Fibroblast of skin of right biceps (primary cell): ENCODE measurements at places on chromosomes 16 and 17.

GRCh38 chr16:74760007-74760767 lies 14.4 kb downstream of the FA2H start:
- DNase-seq = peak; percentile 71

GRCh38 chr16:74492976-74493375 lies 71.7 kb upstream of the CLEC18B start:
- DNase-seq = no peak

DNA sequence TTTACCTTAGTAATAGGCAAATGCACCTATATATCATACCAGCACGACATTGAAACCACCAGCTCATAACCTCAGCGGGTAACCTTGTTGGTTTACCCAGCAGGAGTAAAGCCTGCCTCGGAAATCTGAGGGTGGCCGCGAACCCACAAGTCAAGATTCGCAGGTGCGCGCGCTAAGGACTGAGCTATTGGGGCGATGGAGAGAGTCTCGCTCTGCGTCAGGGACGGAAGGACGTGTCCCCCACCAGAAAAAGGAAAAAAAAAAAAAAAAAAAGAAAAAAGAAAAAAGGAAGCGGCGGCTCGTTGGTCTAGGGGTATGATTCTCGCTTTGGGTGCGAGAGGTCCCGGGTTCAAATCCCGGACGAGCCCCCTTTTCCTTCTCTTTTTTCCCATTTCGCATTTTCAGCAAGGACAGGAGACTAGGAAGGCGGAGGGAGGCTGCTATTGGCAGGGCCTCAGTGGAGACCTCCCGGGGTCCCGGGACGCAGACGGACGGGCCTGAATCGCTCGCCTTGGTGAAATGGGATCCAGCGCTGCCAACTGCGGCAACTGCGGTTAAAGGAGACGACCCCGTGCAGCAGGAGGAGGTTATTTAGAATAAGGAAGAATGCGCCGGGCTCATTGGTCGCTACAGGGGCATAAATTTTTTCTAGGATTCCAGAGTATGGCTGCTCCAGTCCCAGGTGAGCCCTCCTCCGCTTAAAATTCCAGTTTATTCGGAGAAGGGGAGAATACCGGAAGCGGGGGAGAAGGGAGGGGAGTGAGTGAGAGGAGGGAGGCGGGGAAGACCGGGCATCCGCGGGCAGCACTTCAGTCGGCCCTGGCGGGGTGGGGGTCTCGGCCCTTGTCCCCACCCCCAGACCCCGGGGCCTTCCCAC lies at the start of gene OR1F1:
TSS of gene OR1F1 (plus strand) at position 407 of the 877 bp plus-strand sequence.
- peak; percentile 86 for DNase-seq

DNA sequence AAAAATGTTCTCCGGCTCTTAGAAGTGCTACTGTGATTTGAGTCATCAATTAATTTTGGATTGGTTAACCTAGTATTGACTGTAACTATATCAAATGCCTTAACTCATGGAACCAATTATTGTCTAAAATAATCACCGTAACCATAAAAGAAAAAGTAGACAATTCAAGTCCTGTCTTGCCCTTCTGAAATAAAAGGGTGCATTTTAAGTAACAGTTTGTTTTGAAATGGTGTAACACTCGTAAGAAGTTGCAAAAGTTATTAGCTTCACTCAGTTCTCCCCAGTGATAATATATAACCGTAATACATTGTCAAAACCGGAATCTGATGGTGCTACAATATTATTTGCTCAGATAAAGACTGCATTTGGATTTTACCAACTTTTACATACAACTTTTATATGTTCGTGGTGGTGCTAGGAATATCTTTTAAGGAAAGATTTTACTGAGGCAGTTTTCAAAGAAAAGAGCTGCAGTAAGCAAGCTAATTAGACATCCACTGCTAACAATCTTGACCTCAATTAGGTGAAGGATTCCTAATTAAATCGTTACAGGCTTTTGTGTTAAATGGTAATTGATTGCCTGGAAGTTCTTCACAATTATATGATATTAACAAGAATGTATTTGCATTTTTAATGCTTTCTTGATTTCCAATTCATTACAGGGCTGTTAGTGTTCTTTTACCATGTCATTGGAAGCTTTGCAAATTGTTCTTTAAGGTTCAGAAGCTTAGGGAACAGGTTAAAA lies 413.1 kb upstream of the MON1B start:
- no peak for DNase-seq

- DNase-seq = peak; percentile 86
Measured at GRCh38 chr16:46859719-46860152, 24.4 kb upstream of the GPT2 start.

- DNase-seq = no peak
Measured at GRCh38 chr16:18048853-18049546, 287.5 kb downstream of the NPIPA8 start.

- DNase-seq = no peak
Measured at GRCh38 chr17:81329927-81330883, 35.1 kb upstream of the SLC38A10 start.

GRCh38 chr16:19285431-19285830 lies at the start of gene CLEC19A:
CLEC19A (plus strand) TSS chr16:19285731; CDS start chr16:19285852, 121 bp downstream.
- DNase-seq = no peak

- DNase-seq = no peak
Measured at GRCh38 chr17:29659155-29659554, 36.4 kb upstream of the CORO6 start.

DNA sequence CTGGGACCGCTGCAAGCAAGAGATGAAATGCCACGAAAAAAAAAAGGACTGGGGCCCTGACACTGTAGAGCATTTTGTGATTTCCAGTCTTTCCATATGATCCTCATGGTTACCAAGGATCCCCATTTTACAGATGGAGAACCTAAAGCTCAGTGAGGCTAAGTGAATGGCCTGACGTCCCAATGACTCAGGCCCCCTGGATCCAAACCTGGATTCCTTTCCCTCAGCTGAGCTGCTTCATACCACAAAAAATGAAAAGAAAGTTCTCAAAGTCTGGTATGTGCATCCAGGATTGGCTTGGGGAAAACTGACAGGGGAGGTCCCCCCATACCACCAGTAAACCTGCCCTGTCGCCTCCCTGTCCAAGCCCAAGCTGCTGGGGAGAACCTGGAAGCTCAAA lies 80.5 kb downstream of the TEX14 start:
- DNase-seq = no peak

DNA sequence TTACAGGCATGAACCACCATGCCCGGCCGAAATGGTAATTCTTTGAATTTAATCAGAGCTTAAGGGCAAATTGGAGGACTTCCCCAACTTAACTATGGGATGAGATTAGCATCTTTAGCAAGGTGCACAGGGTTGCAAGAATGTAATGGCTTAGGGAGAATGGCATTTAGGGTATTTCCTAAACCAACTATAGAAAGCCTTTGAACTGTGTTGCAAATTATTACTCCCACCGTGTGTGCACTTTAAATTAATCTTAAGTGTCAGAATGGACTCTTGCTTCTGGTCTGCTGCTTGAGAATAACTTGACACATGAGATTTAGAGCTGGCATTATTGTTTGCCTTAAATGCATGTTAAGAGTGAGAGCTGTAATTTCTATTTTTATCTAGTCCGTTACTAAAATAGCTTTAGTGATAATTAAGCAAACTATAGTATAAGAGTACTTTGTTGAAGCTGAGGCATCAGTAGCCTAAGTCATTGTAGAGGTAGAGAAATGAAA lies 59.8 kb downstream of the TUBD1 start:
- peak; percentile 54 for DNase-seq

GRCh38 chr16:23968176-23968575 lies 132.4 kb downstream of the PRKCB start:
- no peak for DNase-seq

GRCh38 chr17:35167666-35168065 lies 20.0 kb downstream of the UNC45B start:
- peak; percentile 30 for DNase-seq

DNA sequence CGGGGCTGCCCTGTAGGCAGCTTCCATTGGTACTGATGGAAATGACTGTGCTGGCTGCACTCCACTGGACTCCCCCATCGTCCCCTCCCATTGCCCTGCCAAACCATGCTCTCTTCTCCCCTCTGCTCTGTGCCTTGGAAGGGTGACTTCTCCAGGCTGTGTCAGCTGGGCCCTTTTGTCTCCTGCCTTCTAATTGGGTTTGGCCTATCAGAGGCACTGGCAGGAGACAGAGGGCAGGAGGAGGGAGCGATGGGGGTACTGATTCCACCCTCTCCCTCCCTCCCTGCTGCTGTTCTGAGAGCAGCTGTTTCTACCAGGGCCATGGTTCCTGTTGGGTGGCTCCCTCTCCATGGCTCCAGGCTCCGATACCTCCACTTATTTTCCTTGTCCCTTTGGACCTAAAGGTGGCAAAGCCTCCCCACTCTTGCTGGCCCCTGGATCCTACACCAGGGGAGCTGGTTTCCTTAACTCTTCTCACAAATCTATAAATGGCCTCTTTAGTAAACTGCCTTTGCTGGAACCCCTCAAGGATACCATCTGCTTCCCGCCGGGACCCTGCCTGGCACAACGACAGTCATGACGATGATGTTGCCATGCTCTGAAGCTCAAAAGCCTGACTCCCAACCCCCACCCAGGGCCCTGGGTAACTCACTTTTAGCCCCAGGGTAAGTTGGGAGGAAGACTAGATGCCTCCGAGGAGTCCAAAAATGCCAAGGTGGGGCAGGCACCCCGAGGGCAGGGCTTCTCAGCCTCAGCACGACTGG lies 123.8 kb upstream of the RPL38 start:
- no peak for DNase-seq

DNA sequence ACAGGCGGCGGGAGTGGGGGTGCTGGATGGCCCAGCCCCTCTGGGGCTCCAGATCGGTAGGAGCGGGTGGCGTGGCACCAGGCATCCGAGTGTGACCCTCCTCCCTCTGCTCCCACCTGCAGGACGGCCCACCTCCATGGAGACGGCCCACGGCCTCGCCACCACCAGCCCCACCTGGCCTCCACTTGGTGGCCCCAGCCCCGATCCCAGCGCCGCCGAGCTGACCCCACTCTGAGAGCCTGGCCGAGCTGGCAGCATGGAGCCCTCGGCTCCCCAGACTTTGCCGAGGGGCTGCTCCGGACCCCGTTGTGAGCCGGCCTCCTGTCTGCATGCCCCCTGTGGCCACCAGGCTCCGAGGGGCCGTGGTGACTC lies 4.7 kb upstream of the NUDT16L1 start:
- no peak for DNase-seq

- no peak for DNase-seq
Measured at GRCh38 chr16:84559311-84559932, 55.0 kb upstream of the MEAK7 start.

- DNase-seq = no peak
Measured at GRCh38 chr16:57406881-57407280, 2.3 kb downstream of the CCL17 start.

DNA sequence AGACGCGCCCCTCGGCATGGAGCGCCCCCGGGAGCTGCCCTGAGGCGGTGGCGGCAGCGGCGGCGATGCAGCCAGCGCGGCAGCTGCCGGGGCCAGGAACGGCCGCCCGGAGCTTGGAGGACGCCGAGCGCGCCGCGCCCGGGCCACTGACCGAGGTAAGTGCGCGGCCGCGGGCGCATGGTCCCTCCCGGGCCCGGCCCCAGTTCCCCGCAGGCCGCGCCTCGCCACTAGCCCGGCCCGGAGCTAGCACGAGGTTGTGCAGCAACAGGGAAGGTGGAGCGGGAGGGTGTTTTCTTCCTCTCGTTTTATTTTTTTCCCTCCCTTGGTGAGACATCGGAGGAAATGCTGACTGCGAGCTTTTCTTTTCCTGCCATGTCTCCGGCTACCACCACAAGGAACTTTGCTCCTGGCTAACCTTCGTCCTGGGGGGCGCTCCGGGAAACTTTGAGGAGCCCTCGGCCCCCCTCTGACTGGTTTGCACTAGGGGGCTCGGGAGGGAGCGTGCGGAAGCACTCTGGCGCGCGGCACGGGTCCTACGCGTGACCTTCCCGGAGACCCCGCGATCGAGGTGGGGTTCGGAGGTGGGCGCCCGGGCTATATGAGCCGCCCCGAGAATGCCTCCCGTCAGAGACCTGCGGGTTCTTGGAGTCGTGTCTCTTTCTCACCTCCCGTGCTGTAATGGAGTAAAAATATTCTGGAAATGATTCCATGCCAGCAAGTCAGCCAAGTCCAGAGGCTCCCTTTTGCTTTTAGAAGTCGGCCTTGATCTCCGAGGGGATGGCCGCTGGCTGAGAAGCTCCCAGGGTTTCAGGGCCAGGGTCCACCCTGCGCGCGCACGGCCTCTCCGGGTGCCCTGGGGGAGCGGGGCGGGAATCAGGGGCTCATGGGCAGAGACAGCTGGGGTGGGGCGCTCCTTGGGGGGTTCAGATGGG lies 868 bp downstream of the KCNJ12 start:
- peak; percentile 31 for DNase-seq

DNA sequence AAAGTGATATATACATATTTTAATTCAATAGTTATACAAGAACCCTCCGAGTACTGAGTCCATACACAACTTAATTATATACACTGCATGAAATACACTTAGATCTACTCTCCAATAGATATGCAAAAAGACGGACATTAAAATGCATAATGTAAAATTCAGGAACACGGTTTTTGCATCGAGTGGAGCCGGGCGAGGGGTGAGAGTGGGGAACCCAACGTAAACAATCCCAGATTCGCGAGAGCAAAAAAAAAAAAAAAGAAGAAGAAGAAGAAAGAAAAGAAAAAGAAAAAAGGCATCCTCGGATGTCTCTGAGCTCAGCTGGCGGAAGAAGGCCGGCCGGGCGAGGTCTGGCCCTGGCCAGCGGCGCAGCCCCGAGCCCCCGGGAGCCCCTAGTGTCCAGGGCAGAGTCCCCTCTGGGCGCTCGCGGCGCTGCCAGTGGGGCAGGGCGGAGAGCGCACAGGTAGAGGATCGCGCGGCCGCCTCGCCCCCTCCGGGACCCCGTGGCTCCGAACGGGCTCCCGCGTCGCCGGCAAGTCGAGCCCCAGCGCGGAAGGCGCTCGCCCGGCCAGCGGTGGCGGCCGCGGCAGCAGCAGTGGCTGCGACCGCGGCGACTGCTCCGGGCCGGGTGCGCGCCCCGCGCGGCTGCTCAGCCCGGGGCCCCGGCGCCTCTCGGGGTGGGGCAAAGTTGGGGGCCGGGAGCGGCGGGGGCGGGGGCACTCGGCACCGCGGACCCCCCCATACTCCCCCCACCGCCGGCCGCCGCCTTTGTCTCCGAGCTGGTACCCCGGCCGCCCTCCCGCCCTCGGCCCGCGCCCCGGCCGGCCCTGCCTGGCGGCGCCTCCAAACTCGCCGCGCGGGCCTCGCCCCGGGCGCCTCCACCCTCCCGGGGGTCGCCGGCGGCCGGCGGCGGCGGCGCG lies 9.6 kb upstream of the ZFHX3 start:
- peak; percentile 35 for DNase-seq

GRCh38 chr17:80270836-80271235 lies 10.2 kb downstream of the RNF213 start:
- DNase-seq = peak; percentile 31

GRCh38 chr17:51154176-51154575 lies 817 bp downstream of the NME1 start:
- no peak for DNase-seq

DNA sequence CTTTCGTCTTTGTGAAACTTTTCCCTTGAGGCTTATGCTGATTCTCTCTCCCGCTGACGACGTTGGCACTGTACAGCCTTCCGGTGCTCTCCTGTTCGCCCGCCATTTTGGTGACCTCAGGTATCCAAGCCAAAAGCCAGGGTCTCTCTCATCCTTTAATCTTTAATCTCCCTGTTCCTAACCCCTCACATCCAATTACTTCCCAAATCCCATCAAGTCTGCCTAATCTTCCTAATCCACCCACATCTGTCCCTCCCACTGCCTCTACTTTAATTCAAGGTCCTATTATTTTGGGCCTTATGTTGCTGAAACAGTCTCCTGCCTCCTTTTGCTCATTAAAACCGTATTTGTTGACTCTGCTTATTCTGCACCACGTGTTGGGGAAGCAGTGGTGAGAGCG lies 7.3 kb downstream of the WRAP53 start:
- DNase-seq = no peak
